ENCODE measurements at places on chromosomes 3 and 15. TPM values are rescaled to one million over a fixed set of nuclear protein-coding genes. Genes with fewer than 3 reads are reported as not detected.

The IL17RD gene
- 11.5 TPM for total RNA-seq

The PAK6 gene
- total RNA-seq = 0.81 TPM

The SMCO1 gene
- total RNA-seq = not detected

The CTXN2 gene
- 0.63 TPM for total RNA-seq

The PCCB gene
- 56.0 TPM for total RNA-seq

The C15orf62 gene
- 3.1 TPM for total RNA-seq

The SCN5A gene
- 0.14 TPM for total RNA-seq

The B4GALT4 gene
- 48.1 TPM for total RNA-seq

The TM4SF18 gene
- total RNA-seq = 0.05 TPM

The ZNF660 gene
- 3.3 TPM for total RNA-seq

The ROPN1 gene
- total RNA-seq = 3.2 TPM

The DCLK3 gene
- 0.78 TPM for total RNA-seq
